ENCODE measurements at places on chromosomes 12 and 14.

DNA sequence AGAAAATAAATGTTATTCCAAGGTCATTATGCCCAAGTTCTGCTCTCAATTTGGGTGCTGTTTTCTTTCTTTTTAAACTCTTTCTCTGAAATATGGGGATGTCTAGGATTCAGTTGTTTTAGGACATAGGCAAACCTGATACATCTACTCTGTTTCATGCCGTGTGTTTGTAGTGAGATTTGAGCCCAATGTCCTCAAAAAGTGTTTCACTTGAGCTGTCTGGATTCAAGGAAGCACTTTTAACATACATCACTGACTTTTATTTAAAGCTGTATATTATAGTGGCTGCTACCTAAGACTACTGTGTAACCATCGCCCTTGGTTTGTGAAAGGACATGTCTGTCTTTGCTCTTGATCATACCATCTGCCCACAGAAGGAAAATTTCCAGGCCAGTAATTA, 709.3 kb upstream of the STXBP6 start:
- no peak for DNase-seq

DNA sequence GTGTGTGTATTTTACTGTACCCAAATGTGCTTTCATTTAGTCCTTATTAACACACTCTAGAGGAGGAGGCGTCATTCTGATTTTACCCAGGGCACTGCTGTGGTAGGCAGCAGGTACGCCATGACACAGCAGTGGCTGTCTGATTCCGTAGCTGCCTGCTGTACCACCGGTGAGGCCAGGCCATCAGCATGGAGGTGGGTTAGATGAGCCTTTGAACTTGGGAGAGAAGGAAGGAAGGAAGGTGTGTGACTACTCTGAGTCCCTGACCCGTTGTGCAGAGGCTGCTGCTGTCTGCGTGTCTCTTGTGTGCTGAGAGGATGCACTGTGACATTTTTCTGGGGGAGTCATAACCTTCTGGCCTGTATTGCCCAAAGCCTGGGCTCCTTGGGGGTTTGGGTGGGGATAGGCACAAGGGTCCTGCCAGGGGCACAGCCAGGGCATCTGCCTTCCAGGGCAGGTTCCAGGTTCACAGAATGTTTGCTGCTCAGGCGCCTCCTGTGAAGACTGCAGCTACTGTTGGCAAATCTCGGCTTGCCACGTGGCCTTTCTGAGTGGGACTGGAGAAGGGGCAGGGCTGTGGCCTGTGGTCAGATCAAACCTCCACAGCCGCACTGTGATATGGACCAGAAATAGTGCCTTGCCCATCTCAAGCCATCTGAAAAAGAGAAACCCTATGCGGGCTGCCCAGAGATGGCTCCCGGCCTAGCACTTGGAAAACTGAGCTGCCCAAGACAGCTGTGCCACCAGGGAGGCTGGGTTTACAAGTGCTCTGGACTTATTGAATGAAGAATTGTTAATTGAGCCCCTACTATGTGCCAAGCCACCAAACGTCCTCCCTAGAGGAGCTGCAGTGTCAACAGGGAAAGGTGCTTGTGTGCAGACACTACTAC, 47.1 kb downstream of the MLXIP start:
- DNase-seq, result no peak

GRCh38 chr14:67241411-67242167, at the start of gene PALS1:
TSS of gene PALS1 (plus strand) at chr14:67241435. CDS start at chr14:67279171, 37,736 bp downstream.
- peak; percentile 19 for DNase-seq

DNA sequence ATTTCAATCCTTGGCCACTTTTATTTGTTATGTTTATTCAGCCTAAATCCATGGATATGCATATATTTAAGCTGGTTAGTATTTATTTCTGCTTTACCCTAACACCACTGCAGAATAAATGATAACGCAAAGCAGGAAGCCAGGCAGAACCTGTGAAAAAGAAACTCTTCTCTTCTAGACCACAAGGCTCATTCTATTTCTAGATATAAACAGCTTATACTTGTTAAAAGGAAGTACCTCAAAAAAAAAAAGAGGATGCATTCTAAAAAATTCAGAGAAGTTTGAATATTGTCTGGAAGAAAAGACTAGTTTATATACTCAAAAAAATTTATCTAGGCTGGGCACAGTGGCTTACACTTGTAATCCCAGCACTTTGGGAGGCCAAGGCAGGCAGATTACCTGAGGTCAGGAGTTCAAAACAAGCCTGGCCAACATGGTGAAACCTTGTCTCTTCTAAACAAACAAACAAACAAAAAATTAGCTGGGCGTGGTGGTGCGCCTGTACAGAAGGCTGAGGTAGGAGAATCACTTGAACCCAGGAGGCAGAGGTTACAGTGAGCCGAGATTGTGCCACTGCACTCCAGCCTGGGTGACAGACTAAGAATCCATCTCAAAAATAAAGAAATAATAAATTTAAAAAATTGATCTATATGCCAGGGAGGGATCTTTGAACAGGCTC, 55.8 kb downstream of the GALNT4 start:
- no peak for DNase-seq

- DNase-seq, result no peak
These were observed 29.7 kb downstream of the AKAP6 start for GRCh38 chr14:32358781-32359180.

GRCh38 chr12:107329569-107330324, 236.4 kb upstream of the CRY1 start:
- DNase-seq, result no peak

- DNase-seq, result no peak
These were observed 45.8 kb downstream of the ELK3 start for GRCh38 chr12:96239711-96240635.

- DNase-seq, result no peak
These were observed 182.6 kb downstream of the ALG10 start for GRCh38 chr12:34204830-34205285.

GRCh38 chr12:15151161-15152091, 69.8 kb downstream of the RERG start:
- peak; percentile 17 for DNase-seq

GRCh38 chr14:64952598-64953309, 10.2 kb upstream of the GPX2 start:
- no peak for DNase-seq

- DNase-seq, result no peak
These were observed 358.5 kb downstream of the DAD1 start for GRCh38 chr14:22230517-22230916.

DNA sequence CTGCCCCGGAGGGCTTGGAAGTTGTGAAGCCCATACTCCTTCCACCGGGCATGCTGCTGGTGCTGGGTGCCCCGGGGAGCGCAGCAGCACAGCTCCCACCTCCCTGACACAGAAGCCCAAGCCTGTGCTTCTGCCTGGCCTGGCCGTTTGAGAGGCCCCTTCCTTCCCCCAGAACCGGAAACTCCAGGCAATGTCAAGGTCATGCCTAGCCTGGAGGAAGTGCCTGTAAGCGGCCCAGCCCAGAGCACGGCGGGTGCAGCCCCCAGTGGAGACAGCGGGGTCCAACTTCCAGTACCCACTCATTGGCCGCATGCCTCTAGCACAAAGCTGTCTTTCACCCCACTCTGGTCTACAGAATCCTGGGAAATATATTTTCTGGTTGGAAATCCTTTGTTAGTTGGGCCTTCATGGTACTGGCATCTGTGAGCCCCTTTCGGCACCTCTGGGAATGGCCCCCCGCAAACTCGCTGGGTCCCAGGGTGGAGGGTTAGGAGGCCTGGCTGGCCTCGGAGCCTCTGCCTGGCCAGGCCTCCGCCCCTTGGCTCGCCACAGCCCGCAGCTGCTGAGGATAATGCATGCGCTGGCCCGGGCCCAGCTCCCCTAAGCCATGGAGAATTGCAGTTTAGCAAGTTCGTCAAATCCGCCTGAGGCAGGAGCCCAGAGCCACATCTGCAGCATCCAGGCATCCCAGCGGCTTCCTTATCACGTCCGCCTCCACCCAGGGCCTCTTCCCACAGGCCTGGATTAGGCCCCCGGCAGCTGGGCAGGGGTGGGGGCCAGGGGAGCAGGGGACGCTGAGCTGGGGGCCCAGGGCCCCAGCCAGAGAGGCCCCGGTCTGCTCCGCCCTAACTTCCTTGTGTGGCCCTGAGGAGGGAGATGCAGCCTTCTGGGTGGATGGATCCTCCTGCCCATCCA, 48.9 kb upstream of the DLK1 start:
- peak; percentile 68 for DNase-seq

- DNase-seq, result no peak
These were observed 69.2 kb upstream of the MED13L start for GRCh38 chr12:116346741-116347140.

DNA sequence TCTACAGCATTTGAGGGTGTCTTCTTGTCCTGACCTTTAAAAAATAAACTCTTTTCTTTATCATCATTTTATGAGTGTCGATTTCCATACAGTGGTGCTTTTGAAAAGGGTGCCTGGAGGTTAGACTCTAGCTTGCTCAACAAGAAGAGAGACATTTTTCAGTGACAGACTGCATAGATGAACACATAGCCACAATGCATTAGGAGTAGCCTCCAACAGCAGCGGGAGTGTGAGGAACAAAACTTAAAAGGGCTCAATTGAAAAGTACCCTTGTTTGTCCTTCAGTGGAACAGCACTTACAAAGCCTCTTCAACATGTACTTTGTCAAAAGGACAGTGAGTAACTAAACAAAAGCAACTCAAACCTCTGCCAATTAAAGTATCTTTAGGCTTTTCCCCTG, 119.3 kb downstream of the SOX5 start:
- no peak for DNase-seq

DNA sequence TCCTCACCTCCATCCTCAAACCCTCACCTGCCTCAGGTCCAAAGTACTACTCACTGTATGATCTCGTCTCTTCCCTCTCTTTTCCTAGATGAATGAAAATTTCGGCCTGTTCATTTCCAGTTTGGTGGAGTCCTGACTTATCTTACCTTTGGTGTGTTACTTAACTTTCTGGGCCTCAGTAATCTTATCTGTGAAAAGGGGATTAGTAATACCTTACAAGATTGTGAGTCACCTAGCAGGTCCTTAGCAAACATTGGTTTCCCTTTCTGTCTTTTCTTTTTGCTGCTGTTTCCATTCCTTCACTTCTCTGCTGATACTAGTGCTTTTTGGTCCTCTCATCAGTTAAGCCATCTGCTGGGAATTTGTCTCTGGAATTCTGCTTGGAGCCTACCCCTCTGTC, 52.8 kb downstream of the AKAP6 start:
- no peak for DNase-seq

DNA sequence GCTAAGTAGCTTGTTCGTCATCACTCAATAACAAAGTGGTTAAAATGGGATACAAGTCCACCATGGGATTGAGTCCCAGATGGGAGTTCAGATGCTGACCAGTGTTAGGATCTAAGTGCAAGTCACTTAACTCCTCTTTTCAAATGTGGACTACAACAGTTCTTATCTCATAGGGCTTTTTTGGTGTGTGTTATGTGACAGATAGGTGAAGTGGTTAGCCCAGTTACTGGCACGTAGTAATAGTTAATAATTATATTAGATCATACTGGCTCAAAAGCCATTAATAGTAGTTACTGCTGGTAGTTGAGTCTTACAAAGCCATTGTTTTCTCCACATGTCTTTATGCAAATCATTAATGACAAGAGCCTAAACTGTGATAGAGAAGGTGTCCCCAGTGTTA, 73.2 kb downstream of the RCOR1 start:
- DNase-seq, result no peak
